GM12878 (cell line): ENCODE measurements at places on chromosomes 16 and 17. TPM values are rescaled to one million over a fixed set of nuclear protein-coding genes. Genes with fewer than 3 reads are reported as not detected.
A peak's percentile ranks its signal among the peaks of the same experiment; 100 is the strongest.

DNA sequence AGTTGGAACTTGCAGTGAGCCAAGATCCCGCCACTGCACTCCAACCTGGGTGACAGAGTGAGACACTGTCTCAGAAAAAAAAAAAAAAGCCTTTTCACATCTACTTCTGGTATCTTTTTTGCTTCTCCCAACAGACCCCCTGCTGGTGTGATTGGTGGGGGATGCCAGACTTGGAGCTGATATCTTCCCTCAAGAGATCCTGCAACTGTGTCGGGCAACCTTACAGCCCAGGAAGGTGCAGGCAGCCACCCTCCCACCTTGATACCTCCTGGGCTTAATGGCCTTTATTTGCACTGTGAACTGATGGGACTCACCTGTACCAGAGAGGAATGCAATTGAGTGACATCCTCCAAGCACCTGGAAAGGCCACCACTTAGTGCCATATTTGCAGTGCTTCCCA, 142.3 kb downstream of the RGS9 start:
- no peaks in the 10 kb centered on the region for H3K36me3 ChIP-seq
- no peak for DNase-seq
- no peaks in the 10 kb centered on the region for H3K4me1 ChIP-seq
- H3K27ac ChIP-seq, result no peak overlapping the region
- H3K27me3 ChIP-seq, result no peaks in the 10 kb centered on the region; the same call in none of the 2 replicates
- H3K4me3 ChIP-seq, result no peak overlapping the region

DNA sequence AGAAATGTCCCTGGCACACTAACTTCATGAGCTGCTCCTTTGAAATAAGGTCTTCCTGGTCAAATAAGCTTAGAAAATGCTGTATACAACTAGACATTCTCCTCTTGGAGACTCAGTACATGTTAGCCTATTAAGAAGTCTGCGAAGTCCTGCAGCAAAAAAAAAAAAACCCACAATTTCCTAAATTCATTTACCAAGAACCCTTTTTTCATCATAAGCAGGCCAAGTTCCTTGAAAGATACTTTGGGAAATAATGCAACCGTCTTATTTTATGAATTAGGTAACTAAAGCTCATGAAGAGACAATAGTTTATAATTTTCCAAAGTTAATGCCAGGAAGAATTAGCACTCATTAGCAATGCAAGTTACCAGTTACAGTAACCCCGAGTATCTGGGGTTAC, 49.0 kb upstream of the HAS3 start:
- H3K27ac ChIP-seq, result no peak overlapping the region
- H3K36me3 ChIP-seq, result no peaks in the 10 kb centered on the region
- no peak for DNase-seq
- no peaks in the 10 kb centered on the region for H3K27me3 ChIP-seq
- H3K4me1 ChIP-seq, result peaks cover 10% of the 10 kb centered on the region; the same call in 1 of the 2 replicates
- no peak overlapping the region for H3K4me3 ChIP-seq

SDR42E1 gene
- 2.6 and 3.2 TPM in 2 replicates for total RNA-seq

DNA sequence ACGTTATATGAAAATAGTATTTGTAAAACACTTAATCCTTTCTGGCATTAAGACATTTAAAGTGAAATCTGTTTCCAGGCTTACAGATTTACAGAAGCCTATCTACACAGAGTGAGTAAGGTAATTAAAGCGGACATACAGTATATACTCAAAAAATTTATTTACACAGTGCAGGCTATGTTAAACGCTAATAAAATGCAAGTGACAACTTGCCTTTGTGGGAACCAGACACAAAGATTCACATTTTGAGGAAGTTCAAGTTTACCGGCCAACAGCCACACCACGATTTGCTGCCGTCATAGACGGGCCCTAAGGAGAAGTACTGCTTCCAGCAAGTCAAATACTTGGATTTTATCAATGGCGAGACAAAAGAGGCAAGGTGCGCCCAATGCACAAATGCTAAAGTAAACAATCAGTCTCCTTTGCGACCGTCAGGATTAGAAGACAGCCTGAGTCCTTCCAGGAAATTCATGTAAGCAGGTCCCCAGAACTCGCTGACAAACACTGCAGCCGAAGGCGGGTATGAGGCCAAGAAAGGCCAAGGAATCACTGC, 801 bp downstream of the VPS35 start:
- no peaks in the 10 kb centered on the region for H3K27me3 ChIP-seq
- H3K4me3 ChIP-seq, result peak overlapping the region; percentile 74
- peaks cover 6% of the 10 kb centered on the region; the same call in 1 of the 2 replicates for H3K36me3 ChIP-seq
- DNase-seq, result no peak
- H3K4me1 ChIP-seq, result no peaks in the 10 kb centered on the region; the same call in 1 of the 2 replicates

- H3K27me3 ChIP-seq, result no peaks in the 10 kb centered on the region
- H3K27ac ChIP-seq, result no peak overlapping the region
- peaks cover 40% of the 10 kb centered on the region for H3K36me3 ChIP-seq
- no peak overlapping the region for H3K4me3 ChIP-seq
Observed at GRCh38 chr16:66731101-66731500, 20.3 kb downstream of the DYNC1LI2 start.

NUPR1 gene
- total RNA-seq, result 0.28 and 0.88 TPM in 2 replicates

DNA sequence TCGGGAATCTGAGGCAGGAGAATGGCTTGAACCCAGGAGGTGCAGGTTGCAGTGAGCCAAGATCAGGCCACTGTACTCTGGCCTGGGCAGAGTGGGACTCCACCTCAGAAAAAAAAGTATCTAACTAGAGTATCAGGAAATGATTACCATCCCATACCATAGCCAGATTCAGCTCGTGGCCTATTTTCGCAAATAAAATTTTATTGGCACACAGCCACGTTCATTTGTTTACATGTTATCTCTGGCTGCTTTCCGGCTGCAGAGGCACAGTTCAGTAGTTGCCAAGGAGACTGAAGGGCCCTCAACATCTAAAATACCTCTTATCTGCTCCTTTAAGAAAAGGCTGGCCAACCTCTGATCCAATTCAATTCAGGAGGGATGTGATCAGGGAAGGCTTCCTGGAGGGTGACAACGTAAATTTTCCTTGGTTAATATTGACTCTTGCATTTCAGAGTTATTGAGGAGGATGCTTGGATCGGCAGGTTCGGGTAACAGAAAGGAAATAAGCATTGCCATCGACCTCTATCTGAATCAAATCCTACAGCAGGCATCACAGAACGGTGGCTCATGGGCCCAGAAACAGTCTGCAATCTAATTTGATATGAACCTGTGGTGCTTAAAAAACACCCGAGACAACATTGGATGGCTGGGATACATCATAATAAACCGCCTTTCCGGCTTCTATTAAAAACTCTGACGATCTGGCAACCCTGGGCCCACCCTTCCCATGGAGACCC, 73.8 kb downstream of the XYLT1 start:
- no peaks in the 10 kb centered on the region for H3K4me1 ChIP-seq
- no peak overlapping the region for H3K4me3 ChIP-seq
- no peaks in the 10 kb centered on the region for H3K36me3 ChIP-seq
